IPS DF 6.9 (cell line): ENCODE measurements at places on chromosomes 3 and 15.

- DNase-seq = no peak
- no peak overlapping the region for H3K4me3 ChIP-seq
- H3K27ac ChIP-seq = no peak overlapping the region
- peaks cover 2% of the 10 kb centered on the region; the same call in 1 of the 2 replicates for H3K4me1 ChIP-seq
- no peaks in the 10 kb centered on the region for H3K27me3 ChIP-seq
- H3K36me3 ChIP-seq = no peaks in the 10 kb centered on the region
These were observed 1.1 kb upstream of the RBMS3 start for GRCh38 chr3:29279806-29280205.

DNA sequence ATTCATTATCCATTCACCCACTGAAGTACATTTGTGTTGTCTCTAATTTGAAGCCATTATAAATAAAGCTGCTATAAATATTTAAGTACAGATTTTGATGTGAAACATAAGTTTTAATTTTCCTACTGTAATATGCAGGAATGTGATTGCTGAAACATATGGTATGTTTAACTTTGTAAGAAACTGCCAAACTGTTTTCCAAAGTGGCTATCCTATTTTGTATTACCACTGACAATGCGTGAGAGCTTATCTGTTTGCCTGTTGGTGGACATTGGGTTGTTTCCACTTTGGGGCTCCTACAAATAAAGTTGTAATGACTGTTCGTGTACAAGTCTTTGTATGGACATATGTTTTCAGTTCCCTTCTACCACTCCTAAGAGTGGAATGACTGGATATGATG, 2.5 kb downstream of the WDR93 start:
- no peaks in the 10 kb centered on the region for H3K36me3 ChIP-seq
- no peaks in the 10 kb centered on the region for H3K27me3 ChIP-seq
- no peak overlapping the region for H3K4me3 ChIP-seq
- DNase-seq = no peak
- H3K4me1 ChIP-seq = no peaks in the 10 kb centered on the region

GRCh38 chr15:99361545-99362185, 110.4 kb downstream of the LRRC28 start:
- no peaks in the 10 kb centered on the region for H3K36me3 ChIP-seq
- 0 out of 2 replicates have a peak, but pooled peaks cover 1% of the 10 kb centered on the region for H3K4me1 ChIP-seq
- no peak overlapping the region for H3K27ac ChIP-seq
- H3K27me3 ChIP-seq = no peaks in the 10 kb centered on the region; the same call in 1 of the 2 replicates
- no peak overlapping the region for H3K4me3 ChIP-seq

- no peak for DNase-seq
- peaks cover 8% of the 10 kb centered on the region for H3K4me1 ChIP-seq
- H3K4me3 ChIP-seq = no peak overlapping the region
These were observed 188.2 kb downstream of the ATP10A start for GRCh38 chr15:25674913-25675312.

GRCh38 chr3:171932153-171932611, 89.0 kb downstream of the TMEM212 start:
- H3K4me1 ChIP-seq = no peaks in the 10 kb centered on the region
- no peak overlapping the region for H3K4me3 ChIP-seq
- no peaks in the 10 kb centered on the region for H3K36me3 ChIP-seq
- no peaks in the 10 kb centered on the region for H3K27me3 ChIP-seq
- no peak overlapping the region for H3K27ac ChIP-seq

GRCh38 chr3:141377377-141377776, 9.1 kb downstream of the ZBTB38 start:
- H3K27me3 ChIP-seq = no peaks in the 10 kb centered on the region
- no peaks in the 10 kb centered on the region for H3K36me3 ChIP-seq
- no peak overlapping the region for H3K4me3 ChIP-seq

- no peaks in the 10 kb centered on the region for H3K36me3 ChIP-seq
- no peak overlapping the region for H3K4me3 ChIP-seq
- no peak overlapping the region for H3K27ac ChIP-seq
- no peak for DNase-seq
- H3K4me1 ChIP-seq = peaks cover 2% of the 10 kb centered on the region; the same call in 1 of the 2 replicates
- H3K27me3 ChIP-seq = no peaks in the 10 kb centered on the region
These were observed 456.6 kb downstream of the MAGI1 start for GRCh38 chr3:65582012-65582717.

- DNase-seq = no peak
- no peak overlapping the region for H3K4me3 ChIP-seq
- no peak overlapping the region for H3K27ac ChIP-seq
- H3K4me1 ChIP-seq = peaks cover 3% of the 10 kb centered on the region; the same call in 1 of the 2 replicates
- H3K36me3 ChIP-seq = no peaks in the 10 kb centered on the region; the same call in 1 of the 2 replicates
These were observed 53.6 kb downstream of the LMCD1 start for GRCh38 chr3:8555113-8555661.

DNA sequence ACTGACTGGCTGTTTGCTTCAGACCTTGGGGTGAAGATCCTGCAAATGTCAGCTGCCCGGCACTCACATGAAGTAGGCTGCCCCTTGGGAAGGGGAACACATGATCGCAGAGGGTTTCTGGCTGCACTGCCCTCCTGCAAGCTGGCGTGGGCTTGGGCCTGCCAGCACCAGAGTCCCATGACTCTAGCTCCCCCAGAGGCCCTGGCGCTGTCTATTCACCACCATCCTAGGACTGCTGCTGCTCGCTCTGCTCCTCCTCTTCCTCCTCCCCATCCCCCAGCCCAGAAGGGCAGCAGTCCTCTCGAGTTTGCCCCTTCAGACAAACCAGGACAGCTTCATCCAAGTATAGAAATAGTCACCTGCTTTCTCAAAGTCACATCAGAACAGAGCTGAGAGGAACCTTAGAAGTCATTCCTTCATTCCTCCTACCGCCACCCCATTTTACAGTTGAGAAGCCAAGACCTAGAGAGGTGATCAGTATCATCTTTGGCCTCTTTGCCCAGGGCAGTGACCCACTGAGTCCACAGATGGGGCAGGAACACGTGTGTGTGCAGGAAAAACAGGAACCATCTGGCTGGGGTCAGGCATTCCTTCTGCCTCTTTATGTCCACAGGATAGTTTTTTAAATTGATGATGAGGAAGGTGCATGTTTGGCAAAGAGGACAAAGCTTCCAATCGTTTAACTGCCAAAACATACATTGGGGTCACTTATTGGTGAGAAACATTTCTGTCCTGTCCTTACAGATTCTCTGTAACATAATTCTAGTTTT, 13.2 kb downstream of the DPH3 start:
- H3K4me3 ChIP-seq = no peak overlapping the region
- H3K36me3 ChIP-seq = 0 out of 2 replicates have a peak, but pooled peaks cover 2% of the 10 kb centered on the region
- no peak overlapping the region for H3K27ac ChIP-seq

DNA sequence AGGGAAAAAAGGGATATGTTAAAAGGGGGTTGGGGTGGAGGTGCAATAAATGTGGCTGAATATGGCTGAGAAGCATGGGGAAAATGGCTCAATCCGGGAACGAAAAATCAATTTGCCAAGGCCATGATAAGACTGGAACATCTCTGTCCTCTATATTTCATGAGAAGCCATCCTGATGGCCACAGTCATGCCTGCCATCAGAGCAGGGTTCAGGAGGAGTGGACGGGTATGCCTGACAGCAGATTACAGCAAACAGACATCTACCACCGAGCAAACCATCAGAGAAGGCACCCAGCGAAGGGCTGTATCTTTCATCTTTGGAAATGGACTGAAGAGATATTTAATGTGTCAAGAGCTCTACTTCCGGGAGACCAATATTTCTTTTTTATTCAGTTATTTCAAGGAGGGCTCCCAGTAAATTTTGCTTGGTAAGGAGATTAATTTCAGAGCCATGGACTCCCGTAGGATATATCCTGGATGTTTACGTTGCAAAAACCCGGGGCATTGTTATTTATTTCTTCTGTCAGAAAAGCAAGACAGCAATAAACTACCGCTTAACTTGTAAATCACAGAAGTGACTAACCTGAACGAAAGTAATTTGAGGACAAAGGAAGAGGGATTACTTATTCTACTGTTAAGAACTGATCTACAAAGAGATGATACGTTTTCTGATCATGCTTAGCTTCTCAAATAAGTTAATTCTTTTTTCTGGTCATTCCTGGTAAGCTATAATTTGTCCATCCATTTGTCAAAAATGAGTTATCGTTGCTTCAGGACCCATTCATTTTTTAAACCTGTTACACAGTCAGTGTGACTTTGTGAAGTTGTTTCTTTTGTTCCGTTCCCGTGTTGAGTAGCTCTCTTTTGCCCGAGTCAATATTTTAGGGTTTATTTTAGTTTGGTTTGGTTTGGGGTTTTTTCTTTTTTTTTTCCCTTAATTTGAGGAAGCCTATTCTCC, 80.6 kb upstream of the CHD2 start:
- H3K27me3 ChIP-seq = no peaks in the 10 kb centered on the region
- no peaks in the 10 kb centered on the region for H3K36me3 ChIP-seq
- peaks cover 9% of the 10 kb centered on the region; the same call in 1 of the 2 replicates for H3K4me1 ChIP-seq

GRCh38 chr3:114025451-114025850, 30.9 kb downstream of the CCDC191 start:
- H3K4me3 ChIP-seq = no peak overlapping the region
- H3K4me1 ChIP-seq = no peaks in the 10 kb centered on the region
- H3K27me3 ChIP-seq = no peaks in the 10 kb centered on the region
- H3K36me3 ChIP-seq = no peaks in the 10 kb centered on the region
- H3K27ac ChIP-seq = no peak overlapping the region

- H3K4me1 ChIP-seq = no peaks in the 10 kb centered on the region
- no peak overlapping the region for H3K4me3 ChIP-seq
- H3K36me3 ChIP-seq = no peaks in the 10 kb centered on the region
- no peak for DNase-seq
These were observed 182.4 kb downstream of the CBLB start for GRCh38 chr3:105686278-105686897.

- H3K27ac ChIP-seq = no peak overlapping the region
- no peak for DNase-seq
- no peak overlapping the region for H3K4me3 ChIP-seq
- no peaks in the 10 kb centered on the region for H3K36me3 ChIP-seq
These were observed 7.4 kb upstream of the CAMP start for GRCh38 chr3:48215876-48216275.

- H3K36me3 ChIP-seq = no peaks in the 10 kb centered on the region
- no peak overlapping the region for H3K27ac ChIP-seq
- no peak overlapping the region for H3K4me3 ChIP-seq
- DNase-seq = no peak
These were observed 692.7 kb downstream of the MCTP2 start for GRCh38 chr15:94924057-94924456.

DNA sequence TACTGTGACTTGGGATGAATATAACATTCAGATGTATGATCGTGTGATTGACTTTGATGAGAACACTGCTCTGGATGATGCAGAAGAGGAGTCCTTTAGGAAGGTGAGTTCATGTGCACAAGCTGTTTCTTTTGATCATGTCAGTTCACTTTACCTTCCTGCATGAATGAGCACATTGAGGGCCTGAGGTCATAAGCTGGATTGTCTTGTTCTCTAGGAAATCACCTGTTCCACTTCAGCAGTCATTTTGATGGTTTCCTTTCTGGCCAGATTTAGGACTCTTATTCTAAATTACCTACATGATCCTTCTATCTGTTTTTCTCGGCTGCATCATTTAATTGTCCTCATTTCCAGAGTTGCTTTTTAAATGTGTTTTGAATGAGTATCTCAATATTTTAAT, 4.1 kb downstream of the RCN2 start:
- H3K4me3 ChIP-seq = no peak overlapping the region
- no peak for DNase-seq
- H3K27me3 ChIP-seq = no peaks in the 10 kb centered on the region
- peaks cover 16% of the 10 kb centered on the region; the same call in 1 of the 2 replicates for H3K36me3 ChIP-seq
- H3K4me1 ChIP-seq = no peaks in the 10 kb centered on the region

GRCh38 chr3:42698911-42699230, 3.7 kb downstream of the HHATL start:
- DNase-seq = no peak
- no peak overlapping the region for H3K4me3 ChIP-seq
- no peak overlapping the region for H3K27ac ChIP-seq
- H3K4me1 ChIP-seq = peaks cover 5% of the 10 kb centered on the region
- H3K27me3 ChIP-seq = no peaks in the 10 kb centered on the region

DNA sequence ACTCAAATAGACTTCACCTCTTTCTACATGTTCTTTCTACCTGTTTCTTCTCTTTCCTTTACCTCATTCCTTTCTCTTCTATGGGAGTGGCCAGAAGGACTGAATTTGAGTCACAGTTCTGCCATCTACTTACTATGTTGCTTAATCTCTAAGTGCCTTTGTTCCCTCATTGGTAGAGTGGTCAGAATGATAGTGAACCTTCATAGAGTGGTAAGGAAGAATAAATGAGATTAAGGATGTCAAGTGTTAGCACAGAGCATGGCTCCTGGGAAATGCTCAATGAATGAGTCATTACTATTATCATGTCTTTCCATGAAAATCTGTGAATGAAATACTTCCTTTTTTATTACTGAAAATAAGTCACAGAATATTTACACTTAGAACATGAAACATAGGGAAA, 17.5 kb downstream of the TMEM207 start:
- H3K27ac ChIP-seq = no peak overlapping the region
- no peak for DNase-seq
- no peaks in the 10 kb centered on the region for H3K27me3 ChIP-seq
- no peak overlapping the region for H3K4me3 ChIP-seq
- no peaks in the 10 kb centered on the region for H3K4me1 ChIP-seq

- no peak overlapping the region for H3K27ac ChIP-seq
- no peaks in the 10 kb centered on the region for H3K36me3 ChIP-seq
- H3K27me3 ChIP-seq = no peaks in the 10 kb centered on the region
- DNase-seq = no peak
- no peak overlapping the region for H3K4me3 ChIP-seq
- H3K4me1 ChIP-seq = no peaks in the 10 kb centered on the region; the same call in 1 of the 2 replicates
These were observed 10.0 kb downstream of the WNT7A start for GRCh38 chr3:13869761-13870343.

GRCh38 chr3:167203062-167203461, 177.0 kb downstream of the ZBBX start:
- DNase-seq = no peak
- H3K27me3 ChIP-seq = no peaks in the 10 kb centered on the region
- H3K4me1 ChIP-seq = no peaks in the 10 kb centered on the region
- H3K4me3 ChIP-seq = no peak overlapping the region
- H3K36me3 ChIP-seq = no peaks in the 10 kb centered on the region
